ENCODE measurements at places on chromosomes 6 and 20.

- H3K4me3 ChIP-seq, result no peak overlapping the region
- no peaks in the 10 kb centered on the region for H3K27me3 ChIP-seq
- H3K36me3 ChIP-seq, result no peaks in the 10 kb centered on the region
Observed at GRCh38 chr20:40572251-40572650, 116.8 kb downstream of the MAFB start.

- no peak overlapping the region for H3K27ac ChIP-seq
- no peak for DNase-seq
- H3K4me3 ChIP-seq, result no peak overlapping the region
- H3K27me3 ChIP-seq, result no peaks in the 10 kb centered on the region
Observed at GRCh38 chr20:36873498-36874189, 2.3 kb upstream of the TLDC2 start.

DNA sequence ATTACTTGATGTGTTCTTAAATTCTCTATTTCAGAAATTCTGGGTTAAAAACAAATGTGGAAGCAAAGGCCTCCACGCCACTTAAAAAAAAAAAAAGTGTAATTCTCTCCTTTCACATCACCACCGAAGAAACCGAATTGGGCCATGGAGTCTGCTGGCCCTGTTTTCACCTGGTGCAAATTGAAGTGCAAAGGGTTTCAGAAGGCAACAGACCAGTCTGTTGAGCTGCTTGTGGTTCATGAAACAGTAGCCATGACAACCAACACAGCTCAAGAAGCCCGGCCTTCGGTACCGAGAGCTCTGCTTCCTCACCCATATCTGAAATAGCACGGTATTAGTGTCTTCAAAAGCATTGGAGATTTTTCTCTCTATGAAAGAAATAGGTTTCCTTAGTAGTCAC lies 63.1 kb downstream of the GMPR start:
- H3K27ac ChIP-seq, result no peak overlapping the region
- no peak for DNase-seq
- no peaks in the 10 kb centered on the region for H3K4me1 ChIP-seq
- no peak overlapping the region for H3K4me3 ChIP-seq
- no peaks in the 10 kb centered on the region for H3K27me3 ChIP-seq

DNA sequence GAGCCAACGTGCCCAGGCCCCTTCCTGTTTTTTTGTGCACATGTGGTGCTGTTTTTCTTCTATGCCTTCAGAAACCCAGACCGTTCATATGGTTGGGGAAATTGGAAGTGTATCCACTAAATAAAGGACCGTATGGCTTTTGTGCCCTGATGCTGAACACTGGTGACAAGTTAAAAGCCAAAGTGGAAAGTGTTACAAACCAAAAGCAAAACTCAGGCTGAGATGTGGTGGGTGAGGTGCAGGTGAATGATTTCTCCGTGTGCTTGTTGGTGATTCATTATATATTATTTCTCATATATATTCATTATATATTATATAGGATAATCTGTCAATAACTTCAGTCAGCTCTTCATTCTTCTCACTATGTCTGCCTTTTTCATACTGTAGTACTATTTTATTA lies 148.6 kb downstream of the SOBP start:
- H3K4me3 ChIP-seq, result no peak overlapping the region
- no peak for DNase-seq

Data from effector memory CD4-positive, alpha-beta T cell (primary cell).